ENCODE measurements at places on chromosomes 2 and 18. TPM values are rescaled to one million over a fixed set of nuclear protein-coding genes. Genes with fewer than 3 reads are reported as not detected.

- DNase-seq: no peak
Measured at GRCh38 chr18:23634692-23635091, 28.0 kb downstream of the ANKRD29 start.

GRCh38 chr2:189408294-189408693 lies 33.0 kb upstream of the WDR75 start:
- no peak for DNase-seq

GRCh38 chr2:102032368-102033030 lies 40.7 kb downstream of the IL1R2 start:
- DNase-seq: no peak

Gene GALR1
- total RNA-seq: not detected

- no peak for DNase-seq
Measured at GRCh38 chr2:70133491-70134322, 46.4 kb downstream of the PCBP1 start.

GRCh38 chr2:112198780-112199179 lies 56.1 kb downstream of the ZC3H8 start:
- no peak for DNase-seq

GRCh38 chr2:96727431-96727830 lies 12.4 kb downstream of the LMAN2L start:
- no peak for DNase-seq

DNA sequence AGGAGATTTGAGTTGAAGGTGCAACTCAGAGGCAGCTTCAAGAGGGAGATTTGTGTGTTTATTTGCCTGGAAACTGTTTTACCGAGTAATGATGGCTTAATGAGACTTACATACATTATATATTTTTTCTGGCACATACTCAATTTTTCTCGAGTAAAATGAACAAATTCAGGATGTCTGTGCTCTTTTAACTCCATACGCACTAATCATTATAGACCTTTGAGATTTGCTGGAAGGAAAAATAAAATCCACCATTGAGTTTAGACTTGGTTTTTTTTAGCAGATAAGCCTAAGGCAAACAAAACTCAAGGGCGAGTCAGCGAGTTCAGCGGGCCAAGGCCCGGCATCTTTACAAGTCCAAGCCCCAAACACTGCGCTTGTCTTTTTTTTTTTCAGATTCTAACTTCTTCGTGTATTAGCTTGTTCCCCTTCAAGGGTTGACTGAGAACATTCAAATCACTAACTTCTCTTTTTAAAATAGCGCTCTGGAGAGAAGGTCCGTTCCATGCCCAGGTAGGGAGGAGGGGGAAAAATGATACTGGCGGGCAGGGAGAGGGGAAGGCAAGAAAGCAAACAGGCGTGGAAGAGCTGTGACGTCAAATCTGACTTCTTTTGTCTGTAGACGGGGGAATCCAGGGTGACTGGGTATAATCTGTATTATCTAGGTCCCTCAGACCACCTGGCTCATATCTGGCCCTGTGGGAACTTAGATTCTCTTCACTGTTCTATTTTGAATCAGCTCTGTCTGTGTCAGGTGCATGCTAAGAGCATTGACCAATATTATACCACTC lies 72.7 kb upstream of the MAP3K20 start:
- no peak for DNase-seq

GRCh38 chr2:240498958-240499260 lies 58.9 kb downstream of the ANKMY1 start:
- DNase-seq: no peak

Gene HOXD3
- not detected for total RNA-seq

DNA sequence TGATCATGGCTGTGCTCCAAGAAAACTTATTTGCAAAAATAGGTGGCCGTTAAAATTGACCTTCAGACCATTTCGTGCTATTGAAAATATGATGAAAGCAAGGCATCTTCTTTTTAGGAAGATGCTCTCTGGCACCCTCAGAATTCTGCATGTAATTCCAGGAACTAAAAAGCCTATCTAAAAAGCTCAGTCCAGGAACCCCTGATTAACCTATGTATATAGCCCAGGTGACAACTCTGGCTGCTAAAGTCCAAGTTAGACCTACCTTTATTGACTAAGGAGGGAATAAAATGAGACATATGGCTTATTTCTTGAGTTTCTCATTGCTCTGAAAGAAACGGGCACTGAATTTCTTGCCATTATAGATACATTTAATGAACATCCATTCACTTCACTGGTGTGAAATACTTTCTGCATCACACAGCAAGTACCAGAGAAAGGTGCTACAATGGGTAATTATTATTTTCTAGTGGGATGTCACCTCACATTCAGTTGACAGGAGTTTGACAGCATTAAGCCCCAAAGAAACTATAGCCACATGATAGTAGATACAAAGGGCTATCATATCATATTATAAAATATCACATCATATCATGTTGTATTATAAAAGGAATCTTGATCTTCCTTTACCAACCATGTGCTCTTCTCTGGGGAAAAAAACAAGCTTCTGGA lies 83.8 kb downstream of the EPHA4 start:
- no peak for DNase-seq

GRCh38 chr2:237434866-237435311 lies 20.9 kb upstream of the COL6A3 start:
- DNase-seq: no peak

GRCh38 chr2:128789221-128789620 lies 470.6 kb upstream of the HS6ST1 start:
- no peak for DNase-seq

DNA sequence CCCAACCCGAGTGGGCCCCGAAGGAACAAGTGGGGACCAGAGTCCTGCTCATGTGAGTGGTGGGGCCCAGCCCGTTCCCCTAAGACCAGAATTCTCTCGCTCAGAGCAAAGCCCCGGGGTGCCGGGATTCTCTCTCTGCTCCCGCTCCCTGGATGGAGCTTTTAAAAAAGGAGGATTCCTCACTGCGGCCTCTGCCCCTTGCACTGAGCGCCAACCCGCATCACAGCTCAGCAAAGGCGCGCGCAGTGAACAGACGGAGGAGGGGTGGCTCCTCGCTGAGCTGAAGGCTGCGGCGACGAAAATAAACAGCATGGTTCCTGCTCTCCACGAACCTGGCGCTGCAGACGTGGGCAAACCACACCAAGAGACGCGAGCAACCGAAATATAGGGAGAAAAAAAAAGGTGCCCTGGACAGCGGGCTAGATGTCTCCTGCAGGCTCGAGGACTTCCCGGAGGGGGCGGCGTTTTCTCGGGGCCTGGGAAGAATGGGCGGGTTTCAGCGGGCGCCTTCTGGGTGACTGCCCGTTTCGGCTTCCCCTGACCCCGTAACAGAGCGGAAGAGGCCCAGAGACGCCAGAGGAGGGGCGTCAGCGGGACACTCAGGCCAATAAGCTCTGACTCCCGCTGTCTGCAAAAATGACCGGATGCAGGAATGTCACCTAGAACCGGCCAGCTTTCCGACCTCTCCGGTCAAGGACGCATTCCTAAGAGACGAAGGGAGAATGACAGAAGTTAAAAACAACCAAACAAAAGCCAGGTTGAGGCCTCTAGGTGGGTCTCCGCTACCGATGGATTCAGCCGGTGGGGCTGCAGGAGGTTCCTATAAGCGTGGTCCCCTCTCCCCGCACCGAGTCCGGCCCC lies 819 bp upstream of the KLF11 start:
- DNase-seq: no peak

Gene SCN7A
- total RNA-seq: not detected

DNA sequence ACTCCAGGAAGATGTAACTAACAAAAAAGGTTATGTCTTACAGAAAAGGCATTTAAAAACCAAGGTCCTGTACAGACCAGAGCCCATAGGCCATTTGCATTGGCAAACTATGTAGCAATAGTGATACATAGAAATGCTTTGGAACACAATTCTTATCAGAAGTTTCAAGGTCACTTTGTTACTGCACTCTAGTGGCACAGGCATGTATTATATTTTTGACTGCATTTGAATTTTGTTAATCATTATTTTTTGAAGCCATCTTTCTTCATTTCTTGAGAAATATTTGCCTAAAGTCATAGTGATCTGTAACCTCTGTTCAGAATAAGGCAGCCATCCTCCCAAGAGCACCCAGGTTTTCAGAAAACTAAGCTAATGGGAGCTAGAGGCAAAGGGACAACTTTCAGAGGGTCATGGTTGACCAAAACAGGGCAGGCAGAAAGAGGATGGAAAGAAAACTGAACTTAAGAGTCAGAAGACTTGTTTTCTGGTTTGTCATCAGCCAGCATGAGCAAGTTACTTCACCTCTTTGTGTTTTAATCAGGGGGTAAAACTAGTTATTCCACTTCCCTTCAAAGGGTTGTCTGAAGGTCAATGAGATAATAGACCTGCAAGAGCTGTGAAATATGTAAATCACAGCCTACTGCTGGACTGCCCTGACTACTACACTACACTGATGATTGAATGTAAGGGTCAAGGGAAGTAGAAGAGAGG lies 41.5 kb downstream of the SLC38A11 start:
- DNase-seq: peak; percentile 38

DNA sequence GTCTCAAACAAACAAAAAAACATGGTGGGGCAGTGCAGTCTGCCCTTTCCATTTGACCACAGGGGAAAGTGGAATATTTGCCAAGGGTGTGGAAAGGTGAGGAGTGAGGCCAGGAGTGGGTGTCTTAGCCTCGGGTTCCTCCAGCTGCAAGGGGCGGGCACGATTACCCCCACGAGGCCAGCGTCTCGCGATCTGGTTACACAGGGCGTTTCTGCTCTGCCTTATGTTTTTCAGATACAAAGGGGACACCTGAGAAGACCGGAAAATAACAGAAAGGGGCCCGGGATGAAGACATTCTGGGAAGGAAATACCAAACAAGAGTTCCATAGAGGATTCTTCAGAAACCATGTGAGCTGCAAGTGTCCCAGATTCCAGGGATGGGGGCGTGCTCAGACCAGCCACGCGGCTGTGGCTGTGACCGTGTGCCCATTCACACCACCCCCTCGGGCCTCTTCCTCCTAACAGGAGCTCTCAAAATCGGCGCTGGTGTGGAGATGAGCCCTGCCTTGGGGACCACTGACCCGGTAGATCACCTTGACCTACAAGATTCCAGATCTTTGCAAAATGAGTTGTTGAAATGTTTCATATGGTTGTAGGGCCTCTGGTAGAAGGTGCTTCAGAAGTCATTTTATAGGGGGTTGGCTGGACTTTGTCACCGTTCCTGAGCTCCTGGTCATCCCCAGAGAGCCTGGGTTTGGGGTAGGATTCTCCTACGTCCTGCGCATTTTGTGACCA lies 34.2 kb downstream of the FAM178B start:
- no peak for DNase-seq

DNA sequence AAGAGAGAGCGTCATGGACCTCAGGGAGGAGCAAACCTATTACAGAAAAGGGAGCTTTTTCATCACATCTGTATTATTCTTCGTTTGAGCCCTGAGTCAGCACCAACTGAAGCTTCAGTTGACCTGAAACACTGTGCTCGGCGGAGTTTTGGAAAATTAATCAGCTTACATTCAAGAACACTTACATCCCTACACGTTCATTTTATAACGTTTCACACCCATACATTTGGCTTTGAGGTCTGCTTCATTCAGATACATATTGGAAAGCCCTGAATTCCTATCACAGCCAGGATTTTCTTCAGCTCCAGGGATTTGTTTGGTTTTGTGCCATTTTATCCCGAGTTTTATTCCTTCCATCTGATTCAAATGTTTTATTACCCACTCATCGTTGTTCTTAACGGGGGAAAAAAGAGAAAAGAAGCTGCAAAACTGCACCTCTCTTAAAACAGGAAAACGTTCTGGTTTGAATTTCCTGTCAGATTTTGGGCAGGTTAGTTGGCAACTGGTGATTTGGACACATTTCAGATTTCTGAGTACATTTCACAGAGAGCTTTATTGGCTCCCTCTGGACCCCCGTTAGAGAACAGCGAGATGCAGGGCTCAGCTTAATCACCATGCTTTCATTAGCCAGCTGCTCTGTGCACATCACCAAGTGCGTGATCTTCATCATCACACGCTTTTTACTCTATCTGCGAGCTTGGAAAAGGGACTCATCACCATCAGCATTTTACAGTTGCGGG lies 88.8 kb downstream of the CDC42EP3 start:
- no peak for DNase-seq

DNA sequence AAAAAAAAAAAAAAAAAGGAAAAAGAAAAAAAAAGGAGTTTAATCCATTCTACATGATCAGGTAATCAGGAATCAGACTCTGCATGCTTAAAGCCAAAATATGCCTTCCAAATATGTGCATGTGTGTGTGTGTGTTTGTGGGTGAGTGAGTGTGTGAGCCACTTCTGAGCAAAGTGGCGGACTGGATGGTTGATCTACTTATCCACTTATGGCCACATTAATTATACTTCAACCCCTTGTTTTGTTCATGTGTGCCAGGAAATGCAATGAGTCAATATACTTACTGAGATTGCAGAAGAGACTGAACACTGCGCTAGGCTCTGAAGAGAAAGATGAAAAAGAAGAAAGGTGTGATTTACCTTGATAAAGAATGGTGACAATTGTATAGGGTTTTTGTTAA lies 586.5 kb upstream of the NXPH2 start:
- DNase-seq: no peak

Gene KCNJ13
- total RNA-seq: not detected

Gene CCDC102B
- total RNA-seq: 3.0 TPM

Gene ZBTB7C
- total RNA-seq: not detected

- DNase-seq: no peak
Measured at GRCh38 chr2:169798397-169798717, 314 bp upstream of the SSB start.

Gene HAAO
- 1.5 TPM for total RNA-seq

- no peak for DNase-seq
Measured at GRCh38 chr2:236177604-236177966, 9.4 kb upstream of the GBX2 start.

DNA sequence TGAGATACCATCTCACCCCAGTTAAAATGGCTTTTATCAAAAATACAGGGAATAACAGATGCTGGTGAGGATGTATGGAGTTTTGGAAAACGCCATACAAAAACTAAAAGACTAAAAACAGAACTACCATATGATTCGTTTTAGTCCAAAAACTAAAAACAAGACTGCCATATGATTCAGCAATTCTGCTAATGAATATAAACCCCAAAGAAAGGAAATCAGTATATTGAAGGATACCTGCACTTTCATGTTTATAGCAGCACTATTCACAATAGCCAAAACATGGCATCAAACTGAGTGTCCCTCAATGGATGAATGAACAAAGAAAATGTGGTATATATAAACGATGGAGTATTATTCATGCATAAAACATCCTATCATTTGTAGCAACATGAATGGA lies 224.4 kb upstream of the MC4R start:
- DNase-seq: no peak

DNA sequence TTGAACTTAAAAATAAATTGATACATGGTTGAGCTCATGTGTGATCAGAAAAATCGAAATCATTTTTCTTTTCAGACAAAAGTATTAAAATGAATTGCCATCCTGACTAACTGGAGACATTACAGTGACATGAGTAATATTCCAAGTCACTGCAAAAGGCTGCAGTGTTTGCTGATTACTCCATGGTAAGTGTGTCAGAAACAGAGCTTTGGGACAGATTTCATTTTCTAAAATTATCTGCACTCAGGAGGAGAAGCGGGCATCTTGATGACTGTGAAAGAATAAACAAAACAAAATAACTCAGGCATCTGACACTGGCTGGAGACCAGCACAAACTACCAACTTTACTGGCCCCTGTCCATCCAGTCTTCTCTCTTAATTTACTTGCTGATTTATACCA lies 312.3 kb upstream of the PIK3C3 start:
- DNase-seq: no peak

Gene RAB17
- total RNA-seq: 38.3 TPM
